ENCODE measurements at places on chromosomes 16 and 17.

DNA sequence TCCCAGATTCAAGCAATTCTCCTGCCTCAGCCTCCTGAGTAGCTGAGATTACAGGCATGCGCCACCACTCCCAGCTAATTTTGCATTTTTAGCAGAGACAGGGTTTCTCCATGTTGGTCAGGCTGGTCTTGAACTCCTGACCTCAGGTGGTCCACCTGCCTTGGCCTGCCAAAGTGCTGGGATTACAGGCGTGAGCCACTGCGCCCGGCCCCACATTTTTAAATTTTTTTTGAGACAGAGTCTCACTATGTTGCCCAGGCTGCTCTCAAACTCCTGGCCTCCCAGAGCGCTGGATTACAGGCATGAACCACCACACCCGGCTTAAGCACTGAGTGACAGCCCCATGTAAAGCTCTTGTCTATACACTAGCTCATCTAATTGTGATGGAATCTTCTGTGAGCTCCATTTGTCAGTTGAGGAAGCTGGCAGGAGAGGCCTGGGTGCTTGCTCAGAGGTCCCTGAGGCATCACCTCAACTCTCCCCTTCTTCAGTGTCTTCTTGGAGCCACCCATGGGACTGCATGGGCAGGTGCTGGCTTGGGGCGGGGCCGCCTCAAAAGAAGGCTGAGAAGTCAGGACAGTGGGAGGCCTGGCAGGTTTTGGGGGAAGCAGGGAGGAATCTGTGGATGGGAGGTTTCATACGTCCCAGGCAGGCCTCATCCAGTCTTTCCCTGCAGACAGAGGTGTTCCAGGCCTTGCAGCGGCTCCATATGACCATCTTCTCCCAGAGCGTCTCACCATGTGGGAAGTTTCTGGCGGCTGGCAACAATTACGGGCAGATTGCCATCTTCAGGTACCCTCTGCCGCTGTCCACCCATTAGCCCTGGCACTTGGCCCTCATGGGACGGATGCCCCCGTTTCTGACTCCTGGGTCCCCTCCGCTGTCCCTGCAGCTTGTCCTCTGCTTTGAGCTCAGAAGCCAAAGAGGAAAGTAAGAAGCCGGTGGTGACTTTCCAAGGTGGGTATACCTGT, 1.5 kb downstream of the THOC6 start:
- no peak for DNase-seq

- no peak for DNase-seq
Observed at GRCh38 chr16:2365397-2366294, 25.1 kb upstream of the ABCA3 start.

GRCh38 chr17:78138204-78139060, 7.8 kb upstream of the C17orf99 start:
- no peak for DNase-seq

DNA sequence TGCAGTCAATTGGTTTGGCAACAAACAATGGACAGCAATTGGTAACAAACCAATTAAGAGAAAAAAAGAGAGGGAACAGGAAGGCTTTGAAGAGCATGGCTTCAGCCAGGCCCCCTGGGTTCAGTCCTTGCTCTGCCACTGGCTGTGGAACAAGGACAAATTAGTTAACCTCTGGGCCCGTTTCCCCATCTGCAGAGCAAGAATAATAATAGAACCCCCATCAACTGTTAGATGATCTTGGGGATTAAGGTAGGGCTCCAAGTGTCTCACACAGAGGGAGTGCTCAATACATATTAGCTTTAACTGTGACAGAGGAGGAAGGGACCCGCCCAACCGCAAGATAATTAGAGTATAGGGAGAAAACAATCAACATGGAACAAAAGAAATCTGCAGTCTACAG, 55.2 kb downstream of the PECAM1 start:
- no peak for DNase-seq

- DNase-seq = no peak
Observed at GRCh38 chr16:72380283-72380682, 208.3 kb upstream of the PMFBP1 start.

DNA sequence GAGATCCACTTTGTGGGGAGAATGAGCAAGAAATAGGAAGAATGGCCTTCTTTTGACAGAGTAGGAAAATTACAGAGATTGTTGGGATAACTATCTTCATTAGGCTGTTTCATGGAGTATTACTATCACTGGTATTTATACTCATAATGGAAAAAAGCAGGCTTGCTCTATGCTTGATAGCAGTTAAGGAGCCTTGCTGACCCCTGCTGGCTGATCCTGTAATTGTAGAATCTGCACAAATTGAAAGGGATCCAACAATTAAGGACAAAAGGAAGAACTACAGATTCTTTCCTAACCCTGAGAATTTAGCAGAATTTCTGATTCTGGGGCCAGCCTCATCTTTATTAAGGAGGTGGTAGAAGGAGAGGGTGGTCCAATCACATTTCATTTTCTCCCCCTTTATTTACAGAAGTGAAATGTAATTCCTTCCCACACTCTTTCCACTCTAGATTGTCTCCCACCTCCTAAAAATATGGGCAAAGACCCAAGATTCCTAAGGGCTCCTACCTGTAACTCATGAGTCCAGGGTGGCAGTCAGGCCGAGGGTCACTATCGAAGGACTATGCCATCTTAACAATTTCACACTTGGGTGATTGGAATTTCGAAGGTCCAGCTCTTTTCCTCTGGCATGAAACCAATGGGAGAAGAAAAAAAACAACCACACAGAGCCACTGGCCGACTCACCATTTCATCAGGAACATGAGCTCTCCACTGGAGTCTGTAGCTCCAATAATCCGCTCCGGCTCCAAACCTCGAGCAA, 26.3 kb downstream of the NFE2L1 start:
- DNase-seq = peak; percentile 68

DNA sequence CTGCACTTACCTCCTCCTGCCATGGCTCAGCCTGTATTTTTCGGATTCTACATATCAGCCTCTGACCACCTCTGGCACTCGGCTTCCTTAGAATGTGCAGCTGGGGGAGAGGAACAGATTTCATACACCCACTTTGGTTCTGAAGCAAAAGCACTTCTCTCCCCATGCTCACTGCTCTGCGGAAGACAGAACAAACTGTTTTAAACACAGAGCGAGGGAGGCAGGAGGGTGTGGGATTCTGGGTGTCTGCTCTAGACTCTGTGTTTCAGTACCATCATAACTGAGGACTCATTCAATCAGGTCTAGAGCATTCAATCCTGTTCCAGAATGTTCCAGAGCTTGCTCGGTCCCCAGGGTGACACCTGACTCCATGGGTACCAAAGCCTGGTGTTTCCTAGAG, 239.1 kb downstream of the GRIN2A start:
- no peak for DNase-seq

DNA sequence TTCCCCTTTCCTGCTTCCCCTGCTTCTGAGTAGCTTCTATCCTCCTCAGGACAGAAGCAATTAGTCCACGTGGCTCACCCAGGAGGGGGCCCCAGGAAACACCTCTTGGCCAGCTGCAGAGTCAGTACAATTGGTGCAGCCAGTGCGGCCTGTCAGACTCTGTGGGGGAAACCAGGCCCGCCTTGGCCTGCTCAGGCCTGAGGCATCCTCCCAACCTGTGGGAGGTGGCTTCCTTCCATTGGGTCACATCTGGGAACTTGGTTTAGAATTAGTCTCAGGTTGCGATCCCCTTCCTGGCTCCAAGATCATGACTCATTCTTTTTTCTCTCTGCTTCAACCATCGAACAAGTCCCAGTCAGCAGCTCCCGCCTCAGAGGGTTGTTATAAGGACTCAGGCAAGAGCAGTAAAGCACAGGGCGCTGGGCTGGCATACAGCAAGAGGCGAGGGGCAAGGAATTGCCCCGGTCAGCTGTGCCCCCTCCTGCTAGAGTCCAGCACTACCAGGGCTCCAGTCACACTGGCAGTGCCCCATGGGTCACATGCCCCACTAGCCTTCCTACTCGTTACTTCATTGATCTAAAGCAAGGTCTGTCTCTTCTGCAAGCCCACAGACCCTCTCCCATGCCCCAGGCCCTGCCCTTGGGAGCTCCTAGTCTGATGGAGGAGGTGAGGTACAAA, 8.1 kb upstream of the EPX start:
- DNase-seq = no peak

DNA sequence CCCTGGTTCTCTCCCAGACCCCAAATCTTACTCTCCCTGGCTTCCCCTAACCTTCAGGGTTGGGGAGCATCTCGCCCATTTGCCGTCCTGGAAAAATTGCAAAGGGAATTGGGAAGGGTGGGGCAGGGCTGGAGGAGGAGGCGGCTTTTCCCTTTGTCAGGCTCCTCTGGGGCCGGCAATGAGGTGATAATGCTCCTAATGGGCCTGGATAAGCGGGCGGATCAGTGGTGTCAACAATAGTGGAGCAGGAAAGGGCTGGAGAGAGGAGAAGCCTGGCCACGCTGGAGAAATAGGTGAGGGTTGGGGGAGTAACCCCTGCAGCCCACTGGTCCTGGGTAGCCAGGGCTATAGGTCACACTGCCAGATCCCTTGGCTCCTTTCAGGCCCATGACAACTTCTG, 12.3 kb downstream of the SCN4A start:
- no peak for DNase-seq

DNA sequence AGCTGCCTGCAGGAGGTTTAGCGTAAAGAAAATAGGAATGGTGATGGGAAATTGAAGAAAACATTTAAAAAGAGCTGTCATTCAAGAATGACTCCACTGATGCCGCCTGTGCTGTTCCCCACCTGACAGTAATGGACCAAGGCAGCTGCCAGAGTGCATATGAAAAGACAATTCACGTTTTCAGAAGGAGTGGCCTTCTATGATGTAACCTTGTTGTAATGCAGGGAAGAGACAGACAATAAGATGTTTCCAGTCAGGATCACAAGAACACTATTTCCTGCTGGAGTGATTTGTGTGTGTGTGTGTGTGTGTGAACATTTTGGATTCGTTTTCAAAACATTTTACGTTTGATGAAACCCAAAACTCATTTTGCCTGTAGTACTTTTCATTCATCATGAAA, 203.7 kb downstream of the LGALS9B start:
- no peak for DNase-seq

GRCh38 chr16:57621521-57622271, 6.7 kb upstream of the ADGRG1 start:
- no peak for DNase-seq

GRCh38 chr17:40443196-40443987, at the start of gene IGFBP4:
Gene IGFBP4, plus strand, starts transcription at chr17:40443450. Its CDS starts 286 bp downstream, at chr17:40443736.
- DNase-seq = peak; percentile 50

GRCh38 chr17:57431415-57431814, 175.1 kb downstream of the MSI2 start:
- DNase-seq = no peak

DNA sequence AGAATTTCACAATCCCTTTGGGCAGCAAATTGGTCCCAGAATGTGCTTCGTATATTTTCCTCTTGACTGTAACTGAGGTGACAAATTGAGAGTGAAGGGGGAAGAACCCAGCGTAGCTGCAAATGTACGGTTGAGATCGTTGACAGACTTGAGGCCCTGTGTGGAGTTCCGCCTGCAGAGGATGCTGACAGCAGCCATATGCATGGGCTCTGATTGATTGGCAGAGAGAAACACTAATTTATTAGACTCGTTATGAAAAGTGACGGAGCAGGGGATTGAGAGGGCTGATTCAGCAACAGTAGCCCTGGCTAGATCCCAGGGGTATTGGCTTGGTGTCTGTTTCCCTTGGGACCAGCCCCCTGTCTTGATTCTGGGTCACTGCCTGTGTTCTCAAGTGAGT, 930.1 kb upstream of the EEF2KMT start:
- no peak for DNase-seq
